ENCODE measurements at places on chromosomes 6 and 20. TPM values are rescaled to one million over a fixed set of nuclear protein-coding genes. Genes with fewer than 3 reads are reported as not detected.

- DNase-seq: no peak
Measured at GRCh38 chr6:32194825-32195651, 2.6 kb upstream of the GPSM3 start.

DNA sequence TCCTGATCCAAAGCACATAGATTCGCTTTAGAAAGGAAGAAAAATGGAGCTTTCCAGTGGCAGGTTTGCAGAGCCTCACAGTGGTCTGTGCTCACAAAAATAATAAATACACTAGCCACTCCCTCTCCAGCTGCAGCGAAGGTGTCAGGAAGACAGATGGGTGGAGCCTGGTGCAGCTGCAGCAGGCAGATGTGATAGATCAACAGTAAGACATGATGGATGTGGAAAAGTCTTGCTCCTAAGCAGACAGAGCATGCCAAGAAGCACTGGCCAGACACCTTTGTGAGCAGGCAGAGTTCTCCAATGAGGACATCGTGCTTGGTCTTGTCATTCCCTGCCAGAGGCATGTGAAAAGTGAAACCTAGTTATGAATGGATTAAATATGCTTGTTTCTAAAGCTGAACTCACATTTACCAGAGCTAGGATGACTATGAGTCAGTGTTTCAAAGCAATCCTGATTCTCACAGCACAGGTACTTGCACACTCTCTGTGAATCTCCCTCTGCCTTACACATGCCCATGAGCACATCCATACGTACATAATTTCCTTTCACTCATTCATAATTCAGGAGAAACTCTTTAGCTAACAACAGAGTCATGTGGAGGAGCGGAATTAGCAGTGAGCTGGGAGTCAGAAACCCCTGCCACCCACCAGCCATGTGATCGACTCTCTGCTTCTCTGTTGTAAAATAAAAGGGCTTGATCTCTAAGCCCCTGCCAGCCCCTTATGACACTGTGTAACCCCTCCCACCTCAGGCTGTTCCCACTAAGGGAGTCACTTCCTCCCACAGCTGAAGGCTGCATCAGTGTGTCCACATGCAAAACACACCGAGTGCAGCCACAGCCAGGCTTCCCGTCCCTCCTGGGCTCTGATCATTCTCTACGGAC, 111.2 kb downstream of the SCML4 start:
- no peak for DNase-seq

DNA sequence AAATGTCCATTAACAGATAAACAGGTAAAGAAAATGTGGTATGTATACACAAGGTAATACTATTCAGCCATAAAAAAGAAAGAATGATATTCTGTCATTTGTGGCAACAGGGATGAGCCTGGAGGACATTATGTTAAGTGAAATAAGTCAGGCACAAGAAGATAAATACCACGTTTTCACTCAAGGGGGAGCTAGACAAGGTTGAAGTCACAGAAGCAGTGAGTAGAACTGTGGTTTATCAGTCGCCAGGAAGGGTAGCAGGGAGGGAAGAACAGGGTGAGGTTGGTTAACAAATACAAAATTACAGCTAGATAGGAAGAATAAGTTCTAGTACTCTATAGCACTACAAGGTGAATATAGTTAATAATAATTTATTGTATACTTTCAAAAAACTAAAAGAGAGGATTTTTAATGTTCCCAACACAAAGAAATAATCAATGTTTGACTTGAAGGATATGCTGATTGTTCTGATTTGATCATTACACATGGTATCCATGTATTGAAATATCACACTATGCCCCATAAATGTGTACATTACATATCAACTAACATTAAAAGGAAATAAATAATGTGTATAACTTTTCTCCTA, 21.1 kb downstream of the RTN4IP1 start:
- no peak for DNase-seq

DNA sequence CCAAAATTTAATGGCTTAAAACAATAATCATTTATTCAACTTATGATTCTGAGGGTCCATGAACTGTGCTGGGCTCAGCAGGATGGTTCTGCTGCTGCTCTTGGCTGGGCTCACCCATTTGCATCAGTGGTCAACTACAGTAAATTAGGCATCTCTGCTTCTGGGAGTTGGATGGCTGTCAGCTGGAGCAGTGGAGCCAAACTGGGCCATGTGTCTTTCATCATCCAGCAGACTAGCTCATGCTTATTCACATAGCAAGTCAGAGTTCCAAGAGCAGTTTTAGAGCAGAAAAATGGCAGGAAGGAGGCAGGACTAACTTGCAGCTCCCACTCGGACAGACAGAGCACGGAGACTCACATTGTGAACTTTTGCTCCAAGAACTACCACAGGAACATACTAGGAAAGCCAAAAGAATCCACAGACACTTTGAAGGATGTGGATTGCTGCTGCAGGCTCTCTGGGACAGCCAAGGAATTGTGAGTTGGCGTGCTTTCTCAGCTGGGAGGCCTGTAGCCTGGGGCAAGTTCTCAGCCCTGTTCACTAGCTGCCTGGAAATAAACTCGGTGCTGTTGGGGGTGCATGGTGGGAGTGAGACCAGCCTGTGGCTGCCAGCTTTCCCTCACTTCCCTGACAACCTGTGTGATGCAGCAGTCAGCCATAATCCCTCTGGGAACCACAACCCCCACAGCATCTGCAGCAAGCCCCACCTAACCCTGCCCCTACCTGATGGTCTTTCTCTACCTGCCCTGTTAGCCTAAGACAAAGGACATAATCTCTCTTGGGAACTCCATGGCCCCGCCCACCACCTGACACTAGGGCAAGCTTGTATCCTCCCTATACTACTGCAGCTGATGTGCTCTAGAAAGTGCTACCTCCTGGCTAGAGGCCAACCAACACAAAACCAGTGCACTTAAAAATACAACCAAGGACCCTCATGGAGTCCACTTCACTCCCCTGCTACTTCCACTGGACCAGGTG, 129.0 kb downstream of the JPH2 start:
- no peak for DNase-seq

GRCh38 chr6:17987447-17987696, at the start of gene KIF13A:
TSS of gene KIF13A (minus strand) at chr6:17987635. CDS start at chr6:17987463, 172 bp downstream.
- DNase-seq: no peak

GRCh38 chr6:164889980-164890379, 419.4 kb downstream of the C6orf118 start:
- no peak for DNase-seq

DNA sequence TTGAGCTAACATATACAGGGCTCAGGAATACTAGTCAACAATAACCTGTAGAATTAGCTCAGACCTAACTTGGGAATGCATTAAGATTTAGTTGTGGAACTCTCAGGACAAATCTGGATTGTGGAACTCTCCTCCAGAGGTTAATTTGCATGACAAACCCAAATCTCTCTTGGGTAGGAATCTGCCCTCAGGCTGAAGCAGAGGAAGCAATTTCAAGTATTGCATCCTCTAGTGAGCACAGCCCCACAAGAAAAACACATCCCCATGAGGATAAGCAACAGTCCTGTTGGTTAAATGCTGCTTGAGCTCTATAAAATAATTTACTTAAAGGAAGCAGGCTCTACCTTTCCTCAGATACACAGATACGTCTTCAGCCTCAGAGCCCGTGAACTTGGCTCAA, 170.9 kb upstream of the STXBP5 start:
- no peak for DNase-seq

- DNase-seq: no peak
Measured at GRCh38 chr6:64945450-64945849, 761.6 kb downstream of the EYS start.

DNA sequence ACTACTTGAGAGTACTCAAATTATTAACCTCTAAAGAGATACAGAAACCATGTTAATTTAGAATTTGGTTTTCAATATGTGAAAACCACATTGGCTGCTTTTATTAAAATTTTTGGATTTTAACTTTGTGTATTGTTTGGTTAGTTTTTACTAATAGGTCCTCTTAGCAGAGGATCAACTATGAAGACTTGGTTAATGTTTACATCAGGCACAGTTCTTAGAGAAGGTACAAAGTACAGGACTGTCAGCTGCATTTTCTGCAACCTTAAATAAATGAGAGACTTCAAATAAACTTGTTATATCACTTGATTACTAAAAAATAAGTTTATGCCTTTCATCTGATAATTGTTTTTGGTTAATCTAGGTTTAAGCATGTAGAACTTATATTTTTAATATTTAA, 89.1 kb downstream of the PHF3 start:
- DNase-seq: no peak

- DNase-seq: no peak
Measured at GRCh38 chr6:158312672-158313397, 570 bp downstream of the TULP4 start.

GRCh38 chr6:113570161-113570560, 287.0 kb upstream of the MARCKS start:
- DNase-seq: no peak

GRCh38 chr6:138537106-138537505, 37.8 kb upstream of the NHSL1 start:
- no peak for DNase-seq

DNA sequence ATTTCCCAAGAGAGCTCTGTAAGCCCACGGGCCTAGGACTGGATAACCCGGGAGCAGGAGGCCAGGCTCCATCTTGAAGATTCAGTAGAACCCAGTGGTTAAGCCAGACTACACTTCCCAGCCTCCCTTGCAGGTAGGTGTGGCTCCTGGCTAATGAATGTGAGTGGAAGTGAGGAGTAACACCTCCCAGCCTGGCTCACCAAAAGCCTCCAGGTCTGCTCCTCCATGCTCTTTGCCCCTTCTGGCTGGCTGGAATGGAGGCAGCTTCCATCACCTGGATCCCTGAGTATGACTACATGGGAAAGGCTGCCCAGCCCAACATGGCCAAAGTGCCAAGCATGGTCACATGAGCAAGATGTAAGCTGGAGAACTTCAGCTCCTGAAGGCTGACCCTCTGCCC, 9.7 kb downstream of the LRRN4 start:
- DNase-seq: no peak

DNA sequence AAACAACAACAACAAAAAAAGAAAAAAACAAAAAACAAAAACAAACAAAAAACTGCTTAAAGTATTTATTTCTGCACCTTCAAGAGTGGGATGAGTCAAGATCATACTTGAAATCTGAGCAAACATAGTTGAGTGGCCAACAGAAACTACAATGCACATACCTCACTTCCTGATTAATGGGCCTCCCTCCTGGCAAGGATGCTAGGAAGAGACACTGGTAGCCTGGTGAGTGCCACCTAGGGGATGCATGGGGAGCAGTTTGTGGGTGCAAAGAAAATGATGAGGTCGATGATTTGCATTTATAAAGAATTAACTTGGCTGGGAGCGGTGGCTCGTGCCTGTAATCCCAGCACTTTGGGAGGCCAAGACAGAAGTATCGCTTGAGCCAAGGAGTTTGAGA, 808.1 kb downstream of the MAFB start:
- DNase-seq: no peak

DNA sequence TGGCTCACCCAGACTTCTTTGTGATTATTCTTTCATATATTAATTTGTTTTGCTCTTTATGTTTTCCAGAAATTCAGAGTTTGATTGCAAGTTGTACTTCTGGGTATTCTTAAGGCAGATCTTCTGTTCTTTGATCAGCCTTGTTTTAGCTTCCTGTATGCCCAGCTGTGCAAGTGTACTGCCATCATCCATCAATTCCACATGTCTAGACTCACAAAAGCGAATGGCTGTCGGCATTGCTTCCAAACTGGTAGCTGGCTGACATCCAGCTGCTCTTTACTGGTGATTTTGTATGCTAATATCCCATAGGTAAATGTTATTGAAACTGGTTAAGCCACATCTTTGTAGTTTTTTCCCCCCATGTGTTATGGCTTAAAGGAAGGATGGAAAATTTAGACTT, 1084.8 kb upstream of the CITED2 start:
- no peak for DNase-seq

- DNase-seq: no peak
Measured at GRCh38 chr6:27149150-27149549, 98.4 kb upstream of the PRSS16 start.

DNA sequence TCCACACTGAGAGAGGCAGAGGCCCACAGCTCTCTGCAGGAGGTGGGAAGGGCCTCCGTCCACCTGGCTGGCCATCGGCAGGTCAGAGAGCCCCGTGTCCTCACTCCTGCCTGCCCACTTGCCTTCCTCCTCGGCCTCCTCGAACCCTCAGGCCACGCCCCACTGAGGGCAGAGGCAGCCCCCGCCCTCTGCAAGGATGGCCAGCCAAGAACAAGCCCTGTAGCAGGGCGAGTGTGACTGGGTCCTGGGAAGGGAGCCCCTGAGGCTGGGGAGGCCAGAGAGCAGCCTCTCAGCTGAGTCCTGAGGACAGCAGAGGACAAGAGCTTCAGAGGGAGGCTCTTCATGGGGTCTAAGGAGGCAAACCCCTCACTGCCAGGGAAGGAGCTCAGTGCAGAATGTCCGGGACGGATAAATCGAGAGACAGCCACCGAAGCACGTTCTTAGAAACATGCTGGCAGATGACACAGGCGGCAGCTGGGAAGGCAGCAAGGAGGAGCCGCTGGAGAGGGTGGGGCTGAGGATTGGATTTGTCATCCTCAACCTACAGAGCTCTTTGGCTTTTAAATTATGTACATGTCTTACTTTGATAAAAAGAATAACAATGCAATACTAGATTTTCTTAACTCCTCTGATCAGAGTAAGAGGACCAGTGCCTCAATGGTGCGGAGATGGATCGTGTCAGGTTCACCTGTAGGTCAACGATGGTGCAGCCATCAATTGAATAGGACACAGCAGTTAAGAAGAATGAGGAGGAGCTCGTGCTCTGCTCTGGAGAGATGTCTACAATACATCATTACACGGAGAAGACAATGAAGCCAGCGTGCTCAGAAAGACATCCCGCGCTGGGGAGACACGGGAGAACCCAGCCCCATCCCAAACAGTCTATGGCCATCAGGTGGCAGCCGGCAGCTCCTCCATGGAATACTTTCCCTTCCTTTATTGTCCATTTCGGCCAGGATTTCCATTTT, 53.0 kb downstream of the GNAS-AS1 start:
- no peak for DNase-seq

GRCh38 chr6:111653979-111654378, 48.3 kb upstream of the TRAF3IP2 start:
- no peak for DNase-seq

The GNRH2 gene
- polyA plus RNA-seq: not detected

The TCP11 gene
- 0.15 TPM for polyA plus RNA-seq

The MEP1A gene
- polyA plus RNA-seq: not detected

The RNF182 gene
- 0.19 TPM for polyA plus RNA-seq

The SIGLEC1 gene
- 7.6 TPM for polyA plus RNA-seq

The HMGCLL1 gene
- 2.5 TPM for polyA plus RNA-seq

All from urinary bladder (tissue), 4 donors.